ENCODE measurements at places on chromosomes 7 and 10. TPM values are rescaled to one million over a fixed set of nuclear protein-coding genes. Genes with fewer than 3 reads are reported as not detected.

DNA sequence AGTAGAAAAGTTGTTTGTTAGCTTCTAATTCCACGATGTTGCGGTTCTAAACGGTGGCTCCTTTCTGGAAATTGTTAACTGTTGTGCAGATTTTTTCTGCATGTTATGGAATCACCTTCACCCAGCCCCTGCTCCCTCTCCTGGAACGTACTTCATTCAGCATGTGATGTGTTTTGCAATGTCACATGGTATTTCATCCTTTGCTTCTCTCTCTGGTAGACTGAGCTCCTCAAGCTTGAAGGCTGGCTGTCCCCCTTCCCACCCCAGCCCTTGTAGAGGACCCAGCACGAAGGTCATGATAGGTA is 4.4 kb downstream of the PPP2R2D start:
- DNase-seq: no peak

DNA sequence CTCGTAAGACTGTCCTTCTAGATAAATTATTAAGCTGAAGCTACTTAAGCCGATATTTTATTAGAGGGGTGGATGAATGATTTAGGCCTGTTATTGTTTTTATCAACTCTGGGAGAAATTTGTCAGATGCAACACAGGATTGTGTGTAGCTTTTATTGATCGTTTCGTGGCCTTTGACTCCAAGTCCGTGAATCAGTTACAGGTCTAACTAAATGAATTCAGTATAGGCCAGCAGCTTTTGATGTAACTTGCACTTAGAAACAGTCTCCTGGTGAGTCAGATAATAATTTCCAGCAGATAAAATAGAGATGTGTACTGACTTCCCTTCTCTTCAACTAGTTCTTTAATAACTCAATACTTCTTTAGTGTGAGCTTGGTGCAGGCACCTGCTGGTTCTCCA is 341.7 kb upstream of the SMIM30 start:
- no peak for DNase-seq

GRCh38 chr10:80137031-80137862 is 4.7 kb downstream of the PLAC9 start:
- no peak for DNase-seq

GRCh38 chr10:79374312-79375191 is 27.3 kb downstream of the PPIF start:
- DNase-seq: peak; percentile 29

GRCh38 chr7:143240291-143241168 is 18.7 kb downstream of the TAS2R40 start:
- peak; percentile 59 for DNase-seq

- no peak for DNase-seq
These were observed 3.4 kb upstream of the MIOS start for GRCh38 chr7:7563269-7563668.

- no peak for DNase-seq
These were observed 72.6 kb downstream of the AHR start for GRCh38 chr7:17370901-17371585.

DNA sequence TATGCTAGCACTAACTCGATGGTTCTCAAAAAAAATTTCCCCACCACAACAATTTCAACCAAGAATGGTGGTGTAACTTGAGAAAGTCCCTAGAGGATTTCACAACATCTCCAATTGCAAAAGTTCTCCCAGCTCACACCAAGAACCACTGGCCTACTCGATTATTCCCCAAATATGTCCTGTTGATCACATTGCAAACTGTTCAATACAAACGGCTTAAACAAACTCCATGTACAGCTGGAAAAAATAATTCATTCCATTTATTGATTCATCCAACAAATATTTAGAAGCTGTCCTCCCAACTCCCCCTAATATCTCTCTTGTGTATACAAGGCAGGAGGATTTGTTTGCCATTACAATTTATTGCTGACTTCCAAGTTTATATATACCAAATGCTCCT is 19.1 kb downstream of the TMEM176B start:
- no peak for DNase-seq

- no peak for DNase-seq
These were observed 110.8 kb downstream of the CD36 start for GRCh38 chr7:80749270-80749669.

GRCh38 chr7:142185801-142186200 is 72.1 kb downstream of the PRSS58 start:
- no peak for DNase-seq

- no peak for DNase-seq
These were observed 76.9 kb downstream of the ZNF248 start for GRCh38 chr10:37780536-37780935.

GRCh38 chr10:24307116-24307515 is 98.2 kb downstream of the KIAA1217 start:
- DNase-seq: no peak

- no peak for DNase-seq
These were observed 122.8 kb downstream of the KAT6B start for GRCh38 chr10:74949034-74949832.

DNA sequence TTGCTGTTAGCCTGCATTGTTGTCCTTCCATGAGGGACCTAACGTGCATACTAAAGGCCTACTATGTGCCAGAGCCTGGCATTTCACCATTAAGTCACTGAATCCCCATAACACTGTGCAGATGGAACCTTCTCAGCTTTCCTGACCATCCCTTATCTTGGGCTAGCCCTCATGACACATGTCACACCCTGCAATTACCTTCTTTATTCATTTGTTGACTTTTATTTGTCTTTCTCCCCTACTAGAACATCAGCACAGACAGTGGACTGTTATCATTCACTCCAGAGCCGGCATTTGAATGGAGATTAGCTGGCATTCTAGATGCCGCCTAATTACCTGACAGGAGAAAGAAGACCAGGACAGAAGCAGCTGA is 471.1 kb upstream of the GALNT17 start:
- DNase-seq: no peak

DNA sequence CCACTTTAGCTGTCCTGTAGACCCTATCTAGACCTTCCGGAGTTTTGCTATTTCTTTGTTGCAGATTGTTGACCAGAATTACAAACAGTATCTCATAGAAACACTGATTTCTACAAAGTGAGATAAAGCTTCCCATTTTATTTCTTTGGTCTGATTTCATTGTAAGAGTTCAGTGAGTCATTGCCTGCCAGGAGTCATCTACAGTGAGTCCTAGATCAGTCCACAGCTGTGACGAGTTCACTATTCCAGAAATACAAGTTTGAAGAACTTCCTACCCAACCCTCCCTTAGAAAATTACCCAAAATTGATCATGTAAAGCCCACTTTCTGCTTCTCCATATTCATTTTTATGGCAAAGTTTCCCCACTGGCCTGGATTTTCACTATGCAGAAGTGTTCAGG is 905.5 kb downstream of the CNTNAP2 start:
- DNase-seq: no peak

- no peak for DNase-seq
These were observed 1.5 kb downstream of the PLEKHA8 start for GRCh38 chr7:30029696-30030095.

- no peak for DNase-seq
These were observed 21.7 kb upstream of the ZNF365 start for GRCh38 chr10:62352356-62352970.

DNA sequence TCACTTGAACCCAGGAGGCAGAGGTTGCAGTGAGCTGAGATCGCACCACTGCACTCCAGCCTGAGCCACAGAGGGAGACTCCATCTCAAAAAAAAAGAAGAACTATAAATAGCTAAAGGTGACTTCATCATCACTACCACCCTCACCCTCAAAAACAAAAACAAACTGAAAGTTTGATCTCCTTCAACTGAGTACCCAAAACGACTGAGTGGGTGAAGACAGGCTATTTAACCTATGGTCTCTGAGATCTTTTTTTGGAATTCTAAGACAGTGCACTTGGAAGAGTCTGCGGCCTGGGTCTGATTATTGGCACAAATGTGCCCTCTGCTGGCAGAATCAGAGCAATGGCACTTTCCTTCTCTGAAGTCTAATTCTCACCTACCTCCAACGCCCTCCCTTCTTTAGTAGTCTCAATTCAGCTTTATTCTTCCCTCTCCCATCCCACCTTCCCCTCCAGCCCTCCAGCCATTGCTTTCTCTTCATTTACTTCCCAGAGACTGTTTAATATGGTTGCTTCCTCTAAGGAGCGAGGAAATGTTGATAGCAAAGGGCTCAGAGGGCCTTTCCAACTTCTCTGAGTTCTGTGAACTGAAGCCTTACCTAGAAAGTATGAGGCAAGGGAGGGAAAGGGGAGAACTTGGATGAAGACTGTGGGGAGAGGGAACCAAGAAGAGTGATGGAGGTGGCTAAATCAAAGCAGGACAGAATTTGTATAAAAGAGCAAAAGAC is 2.9 kb upstream of the MYOZ1 start:
- DNase-seq: peak; percentile 67

DNA sequence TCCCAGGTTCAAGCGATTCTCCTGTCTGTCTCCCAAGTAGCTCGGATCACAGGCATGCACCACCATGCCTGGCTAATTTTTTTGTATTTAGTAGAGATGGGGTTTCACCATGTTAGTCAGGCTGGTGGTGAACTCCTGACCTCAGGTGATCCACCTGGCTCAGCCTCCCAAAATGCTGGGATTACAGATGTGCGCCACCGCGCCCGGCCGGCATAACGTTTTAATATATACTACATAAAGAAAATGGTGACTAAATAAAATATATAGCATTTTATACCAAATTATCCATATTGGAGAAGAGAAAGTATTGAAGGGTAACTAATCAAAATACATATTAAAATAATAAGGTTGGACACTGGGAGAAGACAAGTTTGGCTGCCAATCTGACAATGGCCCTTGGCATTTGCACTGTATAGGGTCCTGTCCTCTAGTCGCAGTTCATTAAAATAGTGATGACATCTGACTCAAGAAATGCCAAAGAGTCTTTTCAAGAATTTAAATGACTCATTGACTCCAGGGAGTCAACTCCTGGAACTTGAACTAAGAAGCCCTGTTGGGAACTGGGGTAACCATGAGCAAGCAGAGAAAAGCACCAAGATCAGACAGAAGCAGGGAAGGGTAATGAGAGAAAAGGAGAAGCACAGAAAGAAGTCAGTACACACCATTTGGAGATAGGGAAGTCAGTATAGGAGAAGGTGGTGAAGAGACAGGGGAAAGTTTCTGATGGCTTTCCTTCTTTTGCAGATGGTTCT is 91.1 kb downstream of the CH25H start:
- DNase-seq: no peak

DNA sequence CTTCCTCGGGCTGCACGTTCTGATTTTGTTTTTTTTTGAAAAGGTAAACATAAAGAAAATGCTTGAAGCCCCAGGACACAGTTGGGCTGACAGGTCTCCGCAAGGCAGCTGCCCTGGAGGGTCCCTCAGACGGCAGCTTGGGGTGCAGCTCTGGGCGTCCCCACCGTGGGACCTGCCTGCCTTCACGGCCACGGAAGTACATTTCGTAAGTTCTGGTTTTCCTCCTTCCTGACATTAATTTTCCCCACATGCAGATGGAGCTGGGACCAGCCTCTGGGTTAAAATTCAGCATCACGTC is 491.0 kb downstream of the DNAJB6 start:
- DNase-seq: no peak

GRCh38 chr7:38276096-38276877 is 2.9 kb upstream of the TARP start:
- no peak for DNase-seq

DNA sequence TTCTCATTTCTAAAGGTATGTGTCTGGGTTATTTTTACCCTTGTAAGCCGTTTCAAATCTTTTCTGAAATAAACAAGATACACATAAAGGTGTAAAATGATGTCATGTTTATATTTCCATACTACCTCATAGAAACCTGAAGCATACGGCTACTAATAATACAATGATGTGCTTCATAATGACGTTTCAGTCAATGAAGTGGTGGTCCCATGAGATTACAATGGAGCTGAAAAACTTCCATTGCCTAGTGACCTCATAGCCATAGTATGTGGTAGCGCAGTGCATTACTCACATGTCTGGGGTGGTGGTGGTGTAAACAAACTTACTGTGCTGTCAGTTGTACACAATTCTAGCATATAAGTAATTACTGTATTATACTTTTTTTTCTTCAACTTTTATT is 24.9 kb downstream of the EPDR1 start:
- no peak for DNase-seq

DNA sequence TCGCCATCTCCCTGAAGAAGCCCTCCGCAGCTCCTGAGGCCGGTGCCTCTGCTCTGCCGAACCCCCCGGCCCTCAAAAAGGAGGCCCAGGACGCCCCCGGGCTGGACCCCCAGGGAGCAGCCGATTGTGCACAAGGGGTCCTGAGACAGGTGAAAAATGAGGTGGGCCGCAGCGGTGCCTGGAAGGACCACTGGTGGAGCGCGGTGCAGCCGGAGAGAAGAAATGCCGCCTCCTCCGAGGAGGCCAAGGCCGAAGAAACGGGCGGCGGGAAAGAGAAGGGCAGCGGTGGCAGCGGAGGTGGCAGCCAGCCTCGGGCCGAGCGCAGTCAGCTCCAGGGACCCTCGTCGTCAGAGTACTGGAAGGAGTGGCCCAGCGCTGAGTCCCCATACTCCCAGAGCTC is 85.1 kb upstream of the SH2B2 start:
- DNase-seq: no peak

GRCh38 chr10:7085147-7085912 is 325.5 kb downstream of the SFMBT2 start:
- no peak for DNase-seq

GRCh38 chr10:93060887-93061593 is 442 bp downstream of the CYP26C1 start:
- no peak for DNase-seq

GRCh38 chr7:80722616-80723195 is 84.3 kb downstream of the CD36 start:
- DNase-seq: no peak

GRCh38 chr10:95691281-95691680 is 2.4 kb downstream of the TCTN3 start:
- no peak for DNase-seq

Gene GATA3
- total RNA-seq: 6.5 TPM

Gene SPDYE16
- total RNA-seq: 0.14 TPM

Gene IL15RA
- 5.5 TPM for total RNA-seq

Gene BLNK
- total RNA-seq: 7.2 TPM

Gene NAT16
- not detected for total RNA-seq

Gene EPO
- total RNA-seq: 0.09 TPM

Gene PRPS1L1
- not detected for total RNA-seq

Gene STEAP2
- 3.4 TPM for total RNA-seq

Gene SERPINE1
- 2.1 TPM for total RNA-seq

Gene EVX1
- not detected for total RNA-seq

Gene NUTM2A
- total RNA-seq: 0.42 TPM

Gene TLX1
- 0.05 TPM for total RNA-seq

Gene CARD11
- 7.2 TPM for total RNA-seq

Gene C10orf62
- total RNA-seq: not detected
